Gastroesophageal sphincter (tissue), 4 donors: ENCODE measurements at places on chromosomes 6 and 20. TPM values are rescaled to one million over a fixed set of nuclear protein-coding genes. Genes with fewer than 3 reads are reported as not detected.

- ATAC-seq = no peak
These were observed 79.4 kb downstream of the ROS1 start for GRCh38 chr6:117346142-117346930.

SLPI gene
- total RNA-seq = 26.1 TPM

GRCh38 chr6:169709293-169709692, 7.4 kb downstream of the C6orf120 start:
- no peak for ATAC-seq

GRCh38 chr20:49245921-49246740, 26.9 kb downstream of the DDX27 start:
- ATAC-seq = peak; percentile 73

GRCh38 chr6:159117046-159117445, 52.2 kb upstream of the FNDC1 start:
- peak; percentile 84 for ATAC-seq

DNA sequence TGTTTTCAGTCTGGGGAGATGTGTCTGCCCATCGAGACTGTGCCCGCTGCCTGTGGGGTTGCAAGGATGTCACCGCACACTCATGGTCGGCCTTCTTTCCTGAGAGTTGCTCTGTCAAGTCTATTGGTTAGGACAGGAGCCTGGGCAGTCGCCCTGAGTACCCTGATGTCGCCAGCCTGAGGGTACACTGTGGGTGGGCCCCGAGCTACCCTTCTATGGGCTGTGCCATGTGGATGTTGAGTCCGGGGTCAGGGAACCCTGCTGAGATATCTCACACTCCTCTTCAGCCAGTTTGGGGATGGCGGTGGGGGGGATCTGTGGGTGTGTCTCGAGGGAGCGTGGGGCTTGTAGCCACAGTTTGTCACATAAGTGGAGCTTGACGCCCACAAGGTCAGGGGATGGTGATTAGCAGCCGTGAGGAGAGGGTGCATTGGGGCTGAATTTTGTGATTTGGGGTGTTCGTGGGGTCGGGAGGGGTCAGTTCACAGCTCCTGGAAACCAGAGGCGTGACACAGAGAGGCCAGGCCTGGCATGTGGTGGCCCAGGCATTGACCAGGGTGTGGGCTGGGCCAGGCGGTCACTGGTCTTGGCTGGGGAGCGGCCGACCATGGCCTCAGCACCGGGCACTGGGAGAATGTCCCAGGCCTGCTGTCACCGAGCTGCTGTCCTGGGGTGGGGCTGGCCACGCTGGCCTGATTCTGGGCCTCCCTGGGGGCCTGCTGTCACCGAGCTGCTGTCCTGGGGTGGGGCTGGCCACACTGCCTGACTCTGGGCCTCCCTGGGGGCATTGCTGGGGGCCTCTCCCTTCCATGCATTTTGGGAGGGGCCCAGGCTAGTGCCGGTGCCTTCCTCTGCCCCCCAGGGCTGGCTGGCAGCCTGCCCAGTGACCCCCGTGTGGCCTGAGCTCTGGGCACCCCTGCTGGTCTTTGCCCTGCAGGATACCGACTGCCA, 1.6 kb upstream of the NPBWR2 start:
- no peak for ATAC-seq

FGD2 gene
- total RNA-seq = 26.5 TPM

- ATAC-seq = peak; percentile 40
These were observed 68.5 kb downstream of the FAM229B start for GRCh38 chr6:112155886-112156285.

C20orf204 gene
- not detected for total RNA-seq

DNA sequence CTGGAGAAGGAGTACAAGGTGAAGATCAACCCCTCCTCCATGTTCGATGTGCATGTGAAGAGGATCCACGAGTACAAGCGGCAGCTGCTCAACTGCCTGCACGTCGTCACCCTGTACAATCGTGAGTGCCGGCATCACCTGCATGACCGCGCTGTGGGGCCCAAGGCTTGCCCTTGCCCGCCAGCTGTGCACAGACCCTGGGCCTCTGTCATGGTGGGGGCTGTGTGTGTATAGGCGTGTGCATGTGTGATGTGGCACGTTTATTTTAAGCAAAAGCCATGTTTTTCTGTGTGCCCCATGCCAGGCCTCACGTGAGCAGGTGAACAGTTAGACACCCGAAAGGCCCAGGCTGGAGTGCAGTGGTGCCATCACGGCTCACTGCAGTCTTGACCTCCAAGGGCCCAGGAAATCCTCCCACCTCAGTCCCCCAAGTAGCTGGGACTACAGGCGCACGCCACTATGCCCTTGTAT, 36.3 kb downstream of the PYGB start:
- ATAC-seq = no peak

DNA sequence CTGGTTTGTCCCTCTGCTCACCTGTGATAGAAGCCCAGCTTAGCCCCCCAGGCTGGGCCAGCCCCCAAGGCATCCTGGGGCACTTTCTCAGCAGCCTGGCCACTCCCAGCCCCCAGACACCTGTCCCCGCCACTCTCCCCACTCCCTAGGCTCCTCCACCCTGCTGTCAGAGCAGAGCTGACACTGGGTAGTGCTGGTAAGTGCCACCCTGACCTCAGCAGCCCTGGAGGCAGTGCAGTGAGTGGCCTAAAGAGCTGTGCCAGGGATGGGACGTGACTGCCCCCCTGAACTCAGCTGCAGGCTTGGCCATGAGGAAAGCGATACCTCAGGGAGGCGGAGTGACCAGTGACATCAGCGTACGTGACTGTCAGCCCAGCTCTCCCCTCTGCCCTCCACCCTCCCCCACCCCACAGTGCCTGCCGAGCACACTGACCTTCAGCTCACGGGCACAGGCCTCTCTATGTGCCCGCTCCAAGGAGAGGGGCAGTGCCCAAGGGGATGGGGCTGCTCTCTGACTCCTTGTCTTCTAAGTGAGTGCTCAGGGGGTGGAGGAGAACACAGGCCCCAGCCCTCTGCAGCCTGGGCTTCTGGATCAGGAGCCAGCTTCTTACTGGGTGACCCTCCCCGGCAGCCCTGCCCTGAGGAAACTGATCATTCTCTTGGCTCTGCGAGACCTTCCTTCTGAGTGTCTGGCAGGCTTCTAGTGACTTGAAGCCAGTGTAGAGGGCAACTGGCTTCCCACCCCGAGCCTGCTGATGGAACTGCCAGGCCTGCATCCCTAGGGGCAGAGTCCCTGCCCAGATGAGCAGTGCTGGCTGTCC, 172.7 kb downstream of the MRPL14 start:
- no peak for ATAC-seq

DNA sequence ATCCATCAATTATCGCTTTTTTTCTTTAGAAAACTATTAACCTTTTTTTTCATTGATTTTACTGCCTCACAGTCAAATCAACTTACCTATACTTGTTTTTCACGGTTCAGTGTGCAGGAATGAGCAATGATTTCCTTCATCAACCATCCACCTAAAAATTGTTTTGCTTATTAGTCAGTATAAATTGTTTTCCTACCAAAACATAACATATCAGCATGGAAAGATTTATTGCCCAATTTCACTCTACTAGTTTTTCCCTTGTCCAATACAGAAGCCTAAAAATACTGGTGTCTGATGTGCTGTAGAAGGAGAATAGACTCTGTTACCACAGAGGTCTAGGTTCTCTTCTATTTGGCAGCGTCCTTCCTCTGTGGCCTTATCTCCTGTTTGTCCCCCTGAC, 558.2 kb upstream of the CITED2 start:
- ATAC-seq = no peak

GRCh38 chr6:26136321-26136720, 49.1 kb downstream of the HFE start:
- ATAC-seq = no peak
